ENCODE measurements at places on chromosomes 1 and 21.

DNA sequence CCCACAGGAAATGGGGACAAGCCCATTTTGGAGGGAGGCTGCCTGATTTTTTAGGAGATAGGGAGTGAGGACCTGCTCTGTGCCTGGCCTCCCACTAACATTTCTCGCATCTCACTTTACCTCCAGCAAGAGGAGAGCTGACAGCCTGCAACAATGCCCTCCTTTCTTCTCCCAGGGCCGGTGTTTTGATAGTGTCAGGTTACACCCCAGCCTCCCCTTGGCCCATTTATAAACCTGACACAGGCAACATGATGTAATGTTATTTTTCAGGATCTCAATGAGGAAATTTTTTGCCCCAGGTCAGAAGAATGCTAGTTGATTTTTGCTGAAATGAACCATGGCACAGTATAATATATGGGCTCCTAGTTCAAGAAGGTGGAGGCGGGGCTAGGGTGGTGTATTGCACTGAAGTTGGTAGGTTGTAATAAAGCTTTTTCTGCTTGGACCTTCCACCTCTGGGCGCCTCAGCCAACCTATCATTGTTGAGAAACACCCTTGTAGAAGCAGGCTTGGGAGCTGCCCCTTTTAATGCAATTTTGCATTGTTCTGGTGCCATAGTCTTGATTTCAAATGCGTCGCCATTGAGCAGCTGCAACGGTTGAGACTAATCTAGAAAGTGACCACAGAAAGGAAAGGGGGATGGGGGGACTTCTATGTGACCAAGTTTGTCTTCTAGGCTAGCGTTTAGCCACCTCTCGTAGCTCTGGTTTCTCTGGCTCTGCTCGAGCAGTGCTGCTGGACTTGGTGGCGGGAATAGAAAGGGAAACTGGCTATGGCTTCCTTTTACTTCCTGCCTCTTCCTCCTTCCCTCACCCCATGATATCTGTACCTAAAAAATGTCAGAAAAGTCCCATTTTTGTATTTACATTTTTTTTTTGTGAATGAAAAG, 53.0 kb downstream of the PBX1 start:
- no peak for DNase-seq

- no peak for DNase-seq
These were observed 18.1 kb downstream of the RD3 start for GRCh38 chr1:211473823-211474222.

GRCh38 chr1:26296340-26297056, 9.9 kb downstream of the UBXN11 start:
- no peak for DNase-seq

DNA sequence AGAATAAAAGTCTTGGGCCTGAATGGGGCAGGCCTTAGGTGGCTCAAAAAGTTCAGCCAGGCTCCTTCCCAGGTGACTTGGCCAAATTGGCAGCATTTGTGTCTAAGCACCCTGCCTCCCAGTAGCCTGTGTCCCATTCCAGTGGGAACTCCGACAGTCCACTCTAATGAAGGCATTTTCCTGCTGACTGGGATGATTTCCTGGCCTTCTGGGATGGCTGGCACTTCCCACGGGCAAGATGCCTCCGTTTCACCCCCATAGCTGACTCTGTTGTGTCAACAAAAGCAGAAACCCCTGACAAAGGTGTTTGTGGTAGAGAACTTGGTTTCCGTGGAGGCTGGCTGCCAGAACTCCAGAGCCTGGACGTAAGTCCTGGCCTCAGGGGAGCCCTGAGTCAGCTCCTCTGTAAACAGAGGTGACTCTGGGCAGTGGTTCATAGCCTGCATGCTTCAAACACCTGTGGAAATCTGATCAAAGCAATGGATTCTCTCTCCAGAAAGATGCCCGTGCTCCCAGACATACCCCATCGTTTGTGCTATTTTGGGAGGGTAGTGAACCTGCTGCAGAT, 36.6 kb downstream of the WNT3A start:
- DNase-seq, result no peak

- no peak for DNase-seq
These were observed 10.2 kb downstream of the VN1R5 start for GRCh38 chr1:247266053-247266452.

- no peak for DNase-seq
These were observed 658.5 kb downstream of the USP25 start for GRCh38 chr21:16388291-16388690.

DNA sequence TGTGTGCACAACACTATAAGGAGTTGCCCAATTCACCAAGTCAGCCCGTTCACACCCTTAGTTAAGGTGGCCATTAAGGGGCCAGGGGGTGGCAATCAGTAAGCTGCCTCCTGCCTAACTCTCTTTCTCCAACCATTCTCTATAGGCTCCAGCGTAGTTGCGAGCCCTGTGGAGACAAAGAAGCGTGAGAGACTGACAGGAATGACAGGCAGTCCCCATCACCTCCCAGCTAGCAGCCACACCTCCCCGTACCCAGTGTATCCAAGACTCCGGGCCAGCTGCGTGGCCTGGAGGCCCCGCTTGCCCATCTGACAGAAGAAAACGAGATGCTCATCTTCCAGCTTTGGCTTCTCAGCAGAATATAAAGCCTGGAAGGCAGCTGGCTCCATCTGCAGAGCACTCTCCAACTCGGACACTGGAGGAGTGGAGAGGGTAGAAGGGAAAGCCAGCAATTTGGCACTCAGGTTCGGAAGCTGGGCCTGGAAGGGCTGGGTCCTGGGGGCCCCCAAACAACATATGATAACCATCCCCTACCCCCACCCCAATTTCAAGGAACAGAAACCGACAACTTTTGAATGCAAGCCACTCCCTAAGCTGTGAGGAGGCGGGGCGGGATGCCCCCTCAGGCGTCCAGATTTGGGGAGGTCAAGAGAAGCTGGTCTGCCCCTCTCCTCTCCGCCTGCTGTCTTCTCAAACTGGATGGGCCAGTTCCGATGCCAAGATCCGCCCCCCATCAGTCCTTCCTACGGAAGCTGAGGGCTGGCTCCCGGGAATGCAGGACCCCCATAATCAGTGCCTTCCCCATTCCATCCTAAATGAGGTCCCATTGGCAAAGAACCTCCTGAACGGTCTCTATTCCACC, 872 bp downstream of the TSTD1 start:
- DNase-seq, result no peak

GRCh38 chr1:30035522-30036228, 687.7 kb downstream of the MATN1 start:
- no peak for DNase-seq

DNA sequence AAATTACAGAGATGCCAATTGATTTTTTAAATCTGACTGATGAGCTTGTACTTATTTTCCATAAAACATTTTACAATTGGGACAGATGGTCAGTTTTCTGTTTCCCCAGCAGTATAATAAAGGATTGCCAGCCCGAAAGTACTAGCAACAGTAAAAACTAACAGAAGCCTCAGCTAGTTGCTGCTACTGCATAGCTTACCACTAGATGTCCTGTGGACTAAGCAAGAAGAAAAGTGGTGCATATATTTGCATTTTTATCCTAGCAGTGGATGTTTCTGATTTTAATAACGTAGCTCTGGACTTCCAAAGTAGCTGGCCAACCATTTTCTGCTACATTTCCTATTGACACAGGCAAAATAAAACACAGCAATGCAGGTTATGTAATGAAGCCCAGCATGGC, 241.5 kb downstream of the BARHL2 start:
- no peak for DNase-seq

- no peak for DNase-seq
These were observed 918.8 kb upstream of the TMPRSS15 start for GRCh38 chr21:19322360-19322759.

DNA sequence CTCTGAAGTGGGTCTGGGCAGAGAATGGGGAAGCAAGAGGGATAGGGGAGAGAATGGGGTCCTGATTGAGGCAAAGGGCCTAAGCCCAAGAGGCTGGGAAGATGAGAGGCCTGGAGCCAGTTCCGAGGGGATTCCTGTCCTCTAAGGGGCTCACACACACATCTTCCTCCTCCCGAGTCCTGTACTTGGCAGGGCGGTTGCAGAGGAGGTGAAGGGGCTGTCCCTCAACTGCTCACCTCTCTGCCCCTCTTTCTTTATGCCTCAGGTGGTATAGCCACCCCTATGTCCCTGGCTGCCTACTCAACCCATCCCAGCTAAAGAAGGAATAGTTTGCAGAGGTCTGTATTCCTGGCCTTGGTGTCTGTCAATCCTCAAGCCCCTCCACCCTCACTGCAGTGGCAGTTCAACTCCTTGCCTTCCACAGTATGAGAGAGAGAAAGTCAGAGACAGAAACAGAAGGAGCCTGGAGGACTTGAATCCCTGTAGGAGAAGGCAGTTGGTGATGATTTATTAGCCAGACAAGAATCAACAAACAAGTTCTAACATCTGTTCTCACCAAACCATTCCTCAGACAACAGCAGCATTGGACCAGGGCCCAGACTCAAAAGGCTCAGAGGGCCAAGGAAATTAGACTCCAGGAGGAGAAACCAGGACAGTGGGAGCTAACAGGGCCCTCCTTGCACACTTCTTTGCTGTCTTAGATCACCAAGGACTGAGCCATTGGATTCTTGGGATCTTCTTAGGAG, 10.7 kb downstream of the SH2D2A start:
- no peak for DNase-seq

DNA sequence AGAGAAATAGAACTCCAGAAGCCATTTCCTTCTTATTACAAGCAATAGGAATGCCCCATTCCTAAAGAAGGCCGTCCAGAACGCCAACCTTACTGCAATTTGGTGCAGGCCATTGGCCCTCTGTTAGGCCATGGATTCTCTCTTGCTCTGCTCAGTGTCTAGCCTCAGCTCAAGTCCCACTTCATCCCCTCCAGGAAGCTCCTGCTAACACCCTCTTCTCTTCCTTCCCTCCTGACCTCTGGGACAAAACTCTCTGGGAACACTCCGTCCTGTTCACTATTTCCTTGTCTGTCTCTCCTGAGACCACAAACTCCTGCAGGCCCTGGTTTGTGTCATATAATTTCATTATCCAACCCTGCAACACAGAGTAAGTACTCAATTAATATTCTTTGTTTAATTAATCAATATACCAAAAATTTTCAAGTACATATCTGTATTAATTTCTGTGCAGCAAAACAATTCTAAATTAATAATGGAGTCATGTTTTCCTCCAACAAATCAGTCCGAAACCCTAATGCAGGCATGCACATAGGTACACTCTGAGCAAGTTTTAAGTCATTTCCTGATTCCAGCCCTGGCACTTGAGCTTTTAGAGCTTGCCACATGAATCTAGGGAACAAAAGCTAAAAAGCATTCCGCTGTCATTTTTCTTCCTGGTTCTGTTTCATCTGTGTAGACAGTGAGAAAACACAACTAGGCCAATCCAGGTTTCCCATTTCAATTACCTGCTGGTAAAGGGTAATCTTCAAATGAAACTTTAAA, 245.3 kb downstream of the SETD4 start:
- no peak for DNase-seq

- no peak for DNase-seq
These were observed 107.7 kb upstream of the TMPRSS2 start for GRCh38 chr21:41615613-41616012.

DNA sequence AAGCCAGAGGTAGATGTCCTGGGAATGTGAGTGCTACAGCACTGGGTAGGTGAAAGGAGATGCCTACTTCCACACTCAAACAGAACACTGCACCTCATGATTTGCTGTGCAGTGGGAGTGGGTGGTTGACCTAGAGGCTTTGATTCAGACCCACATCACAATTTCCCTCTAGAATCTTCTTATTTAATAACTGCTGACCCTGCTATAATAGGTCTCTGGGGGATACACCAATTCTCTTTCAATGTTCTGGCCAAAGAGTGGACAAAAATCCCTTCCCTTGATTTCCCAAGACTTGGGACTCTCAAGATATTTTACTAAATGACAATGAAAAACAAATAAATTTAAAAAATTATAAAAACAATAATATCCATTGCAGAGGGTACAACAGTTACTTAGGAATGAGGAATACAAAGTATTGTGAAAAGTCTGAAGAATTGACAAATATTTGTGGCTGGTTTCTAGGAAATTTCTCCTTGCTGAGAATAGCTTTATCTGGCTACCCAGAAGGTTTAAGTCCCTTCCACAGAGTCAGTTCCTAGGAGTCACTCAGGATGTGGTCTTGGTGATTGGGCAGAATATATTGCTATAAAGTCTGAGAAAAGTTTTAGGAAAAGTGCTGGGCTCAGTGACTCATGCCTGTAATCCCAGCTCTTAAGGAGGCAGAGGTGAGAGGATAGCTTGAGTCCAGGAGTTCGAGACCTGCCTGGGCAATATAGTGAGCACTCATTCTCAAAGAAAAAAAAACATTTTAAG, 2.4 kb upstream of the FCGR2A start:
- no peak for DNase-seq
